ENCODE measurements at places on chromosomes 5 and 9.

GRCh38 chr9:135747311-135747710 is 45.3 kb downstream of the KCNT1 start:
- no peak for DNase-seq

GRCh38 chr5:6328173-6328572 is 50.2 kb downstream of the MED10 start:
- no peak for DNase-seq

- no peak for DNase-seq
Observed at GRCh38 chr5:140041492-140042392, 1.4 kb downstream of the NRG2 start.

- peak; percentile 96 for DNase-seq
Observed at GRCh38 chr9:121121582-121122087, 46.9 kb downstream of the CNTRL start.

DNA sequence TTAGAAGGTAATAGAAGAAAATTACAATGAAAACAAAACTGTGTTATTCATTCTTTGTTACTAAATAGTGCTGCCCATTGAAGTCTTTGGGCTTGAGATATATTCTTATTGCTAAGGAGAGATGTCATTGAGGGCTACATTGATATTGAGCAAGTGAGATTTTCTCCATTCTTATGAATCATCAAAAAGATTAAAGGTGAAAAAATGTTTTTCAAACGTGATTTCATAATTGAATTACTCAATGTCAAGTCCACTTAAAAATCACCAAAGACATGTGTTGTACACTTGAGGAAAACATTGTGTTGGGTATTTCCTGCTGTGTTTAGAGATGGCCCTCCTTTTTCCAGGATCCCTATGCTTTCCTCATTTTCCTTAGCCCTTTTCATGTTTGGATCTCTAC is 448.1 kb downstream of the NFIB start:
- DNase-seq, result no peak

- DNase-seq, result no peak
Observed at GRCh38 chr9:79104216-79104615, 467.5 kb upstream of the TLE4 start.

DNA sequence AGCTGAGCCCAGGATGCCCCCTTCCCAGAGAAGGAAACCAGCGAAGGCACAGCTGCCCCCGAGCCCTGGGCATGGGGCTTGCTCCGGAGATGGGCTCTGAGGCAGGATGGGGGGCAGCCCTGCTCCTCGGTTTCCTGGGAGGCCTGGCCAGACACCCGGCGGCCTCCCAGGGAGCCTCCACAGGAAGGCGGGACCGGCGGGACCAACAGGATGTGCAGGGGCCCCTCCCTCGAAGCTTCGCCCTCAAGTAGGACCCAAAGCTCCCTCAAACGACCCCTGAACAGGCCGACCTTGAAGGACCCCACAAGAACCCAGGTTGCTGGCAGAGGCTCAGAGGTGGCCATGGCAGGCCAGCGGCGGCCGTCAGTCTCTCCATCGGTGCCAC is 11.7 kb downstream of the EXD3 start:
- no peak for DNase-seq

GRCh38 chr9:112711050-112711689 is 6.7 kb downstream of the INIP start:
- no peak for DNase-seq

Measured in natural killer cell treated with Interleukin-12 subunit alpha and Interleukin-12 subunit beta and Interleukin-15 and Interleukin-18, amount 100 ng/mL, for 72 hours (primary cell).